ENCODE measurements at places on chromosomes 7 and 10.

DNA sequence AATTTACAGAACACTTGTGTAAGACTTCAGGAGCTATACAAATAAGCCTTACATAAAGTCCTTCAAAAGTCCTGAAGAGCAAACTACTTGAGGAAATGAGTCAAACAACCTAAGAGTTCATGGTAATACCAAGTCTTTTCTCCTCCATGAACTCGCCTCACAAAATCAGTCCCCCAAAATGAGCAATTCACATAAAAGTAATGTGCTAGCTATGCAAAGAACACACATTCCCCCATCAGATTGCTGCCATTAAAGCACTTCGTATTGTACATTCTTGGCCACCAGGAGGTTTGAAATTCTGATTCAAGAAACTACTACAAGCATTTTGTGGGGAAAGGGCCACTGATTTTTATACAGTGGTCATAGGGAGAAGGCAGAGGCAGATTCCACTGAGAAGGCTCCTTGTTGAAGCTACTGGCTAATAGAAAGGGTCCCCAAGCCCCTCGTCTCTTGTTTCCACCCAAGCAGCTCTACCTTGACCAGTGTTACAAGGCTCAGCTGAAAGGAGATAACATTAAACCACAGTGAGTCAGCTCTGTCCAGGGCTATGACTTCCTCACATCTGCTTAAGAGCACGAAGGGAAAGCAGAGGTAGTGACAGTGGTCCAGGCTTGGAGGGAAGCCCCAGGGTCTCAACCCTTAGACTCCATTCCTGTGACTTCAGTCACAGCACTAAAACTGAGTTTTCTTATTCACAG, 115.2 kb upstream of the CDK1 start:
- no peaks in the 10 kb centered on the region for H3K36me3 ChIP-seq
- H3K4me1 ChIP-seq = no peaks in the 10 kb centered on the region
- no peak overlapping the region for H3K4me3 ChIP-seq
- H3K27me3 ChIP-seq = no peaks in the 10 kb centered on the region
- no peak for DNase-seq
- H3K27ac ChIP-seq = no peak overlapping the region

DNA sequence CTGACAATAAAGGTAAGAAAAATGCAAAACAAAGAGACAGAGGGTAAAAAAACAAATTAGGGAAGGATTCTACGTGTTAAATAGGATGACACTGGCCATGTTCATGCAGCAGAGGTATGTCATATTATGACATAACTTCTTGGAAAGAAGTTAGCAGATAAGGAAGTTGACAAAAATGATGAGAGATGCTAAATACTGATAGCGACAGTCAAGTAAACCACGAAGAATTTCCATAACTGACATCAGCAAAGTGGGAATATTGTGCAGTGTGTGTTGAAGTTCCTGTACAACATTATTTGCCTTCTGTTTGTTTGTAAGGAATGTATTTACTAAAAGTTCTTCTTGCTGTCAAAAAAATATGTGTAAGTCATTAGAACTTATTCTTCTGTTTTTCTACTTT, 29.5 kb downstream of the MDH2 start:
- no peaks in the 10 kb centered on the region for H3K27me3 ChIP-seq
- no peaks in the 10 kb centered on the region for H3K4me1 ChIP-seq
- no peak overlapping the region for H3K27ac ChIP-seq
- no peak for DNase-seq
- H3K36me3 ChIP-seq = no peaks in the 10 kb centered on the region
- H3K4me3 ChIP-seq = no peak overlapping the region

DNA sequence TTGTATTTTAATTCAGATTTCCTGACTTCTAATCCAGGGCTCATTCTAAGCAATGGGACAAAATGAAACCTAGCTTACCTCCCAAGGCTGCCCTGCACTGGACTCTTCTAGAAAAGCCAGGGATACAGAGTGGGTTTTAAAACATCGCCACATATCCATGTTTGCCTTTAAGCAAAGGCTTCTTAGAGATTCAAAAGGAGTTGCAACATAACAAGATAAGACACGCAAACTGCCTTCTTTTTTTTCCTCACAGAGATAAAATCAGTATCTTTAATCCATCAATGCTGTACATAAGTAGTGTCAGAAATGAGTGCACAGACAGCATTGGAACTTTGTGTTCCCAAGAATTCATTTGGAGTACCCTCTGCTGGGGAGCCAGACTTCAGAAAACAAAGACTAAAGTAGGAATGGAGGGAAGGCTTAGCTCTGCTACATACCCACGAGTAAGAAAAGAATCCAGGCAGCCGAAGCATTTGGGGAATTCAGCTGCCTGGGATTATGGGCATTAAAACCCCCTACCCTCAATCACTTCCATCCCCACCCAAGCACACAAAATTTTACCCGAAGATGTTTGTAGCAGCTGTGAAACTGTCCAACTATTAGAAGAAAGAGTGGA, 427.8 kb downstream of the ARL4A start:
- DNase-seq = no peak
- no peaks in the 10 kb centered on the region for H3K27me3 ChIP-seq
- no peaks in the 10 kb centered on the region for H3K36me3 ChIP-seq
- peak overlapping the region; percentile 13 for H3K4me3 ChIP-seq
- H3K27ac ChIP-seq = peak overlapping the region; percentile 14

- no peaks in the 10 kb centered on the region for H3K36me3 ChIP-seq
- no peak overlapping the region for H3K27ac ChIP-seq
- no peak for DNase-seq
- no peak overlapping the region for H3K4me3 ChIP-seq
These were observed 33.1 kb upstream of the R3HCC1L start for GRCh38 chr10:98101366-98101765.

DNA sequence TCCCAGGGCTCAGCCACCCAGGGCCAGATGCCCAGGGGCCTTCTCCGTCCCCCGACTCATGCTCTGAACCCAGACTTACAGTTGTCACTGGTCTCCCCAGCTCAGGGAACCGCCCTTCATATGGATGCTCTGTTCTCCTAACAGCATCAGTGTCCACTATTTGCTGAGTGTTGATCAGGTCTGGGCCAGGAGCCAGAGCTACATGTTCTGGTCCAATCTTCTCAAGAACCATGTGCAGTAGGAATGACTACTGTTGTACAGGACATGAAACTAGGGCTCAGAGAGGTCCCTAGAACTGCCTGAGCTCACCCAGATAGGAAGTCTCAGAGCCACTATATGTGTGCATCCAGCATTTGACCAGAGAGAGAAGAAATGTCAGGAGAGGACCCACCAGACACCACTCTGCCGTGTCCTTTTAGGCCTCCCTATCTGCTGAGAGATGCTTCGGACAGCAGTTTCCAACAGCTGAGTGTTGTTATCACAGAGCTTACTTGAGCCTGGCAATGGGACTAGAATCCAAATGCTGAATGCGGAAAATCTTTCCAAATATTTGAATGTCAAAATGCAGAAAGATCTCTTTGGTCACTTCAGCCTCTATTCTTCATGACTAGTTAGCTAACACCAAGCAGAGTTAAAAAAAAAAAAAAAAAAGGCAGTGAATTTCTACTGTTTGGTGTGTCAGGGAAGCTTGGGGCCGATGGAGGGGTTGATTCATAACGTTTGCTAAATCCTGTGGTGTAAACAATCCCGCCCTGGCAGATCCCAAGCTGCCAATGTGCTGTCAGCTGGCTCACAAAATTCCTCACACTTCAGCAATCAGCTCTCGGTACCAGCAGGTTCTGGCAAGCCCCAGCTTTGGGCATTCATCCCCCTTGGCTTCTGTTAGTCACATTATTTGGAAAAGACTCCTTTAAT, 246.1 kb downstream of the TNS3 start:
- H3K4me3 ChIP-seq = no peak overlapping the region
- peak; percentile 39 for DNase-seq
- no peaks in the 10 kb centered on the region for H3K36me3 ChIP-seq
- H3K4me1 ChIP-seq = no peaks in the 10 kb centered on the region
- no peaks in the 10 kb centered on the region for H3K27me3 ChIP-seq

DNA sequence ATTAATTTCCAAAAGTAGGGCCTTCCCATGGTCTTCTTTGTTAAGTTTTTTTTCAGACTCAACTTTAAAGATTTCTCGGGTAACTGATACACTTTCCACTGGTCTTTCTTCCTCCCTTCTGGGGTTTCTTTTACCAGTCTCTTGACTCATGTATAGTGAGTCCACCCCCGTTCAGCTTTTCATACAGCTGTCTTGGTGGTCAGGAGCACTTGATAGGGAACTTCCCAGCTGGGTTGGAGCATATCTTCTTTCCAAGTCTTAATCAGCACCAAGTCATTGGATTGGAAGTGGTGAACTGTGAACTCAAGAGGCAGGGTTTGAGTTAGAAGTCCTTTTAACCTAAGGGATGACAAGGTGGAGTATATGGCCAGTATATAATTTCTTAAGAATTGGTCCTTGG, 29.2 kb upstream of the ELOVL3 start:
- H3K27ac ChIP-seq = no peak overlapping the region
- no peak overlapping the region for H3K4me3 ChIP-seq
- no peaks in the 10 kb centered on the region for H3K27me3 ChIP-seq
- no peak for DNase-seq
- H3K4me1 ChIP-seq = no peaks in the 10 kb centered on the region
- no peaks in the 10 kb centered on the region for H3K36me3 ChIP-seq

DNA sequence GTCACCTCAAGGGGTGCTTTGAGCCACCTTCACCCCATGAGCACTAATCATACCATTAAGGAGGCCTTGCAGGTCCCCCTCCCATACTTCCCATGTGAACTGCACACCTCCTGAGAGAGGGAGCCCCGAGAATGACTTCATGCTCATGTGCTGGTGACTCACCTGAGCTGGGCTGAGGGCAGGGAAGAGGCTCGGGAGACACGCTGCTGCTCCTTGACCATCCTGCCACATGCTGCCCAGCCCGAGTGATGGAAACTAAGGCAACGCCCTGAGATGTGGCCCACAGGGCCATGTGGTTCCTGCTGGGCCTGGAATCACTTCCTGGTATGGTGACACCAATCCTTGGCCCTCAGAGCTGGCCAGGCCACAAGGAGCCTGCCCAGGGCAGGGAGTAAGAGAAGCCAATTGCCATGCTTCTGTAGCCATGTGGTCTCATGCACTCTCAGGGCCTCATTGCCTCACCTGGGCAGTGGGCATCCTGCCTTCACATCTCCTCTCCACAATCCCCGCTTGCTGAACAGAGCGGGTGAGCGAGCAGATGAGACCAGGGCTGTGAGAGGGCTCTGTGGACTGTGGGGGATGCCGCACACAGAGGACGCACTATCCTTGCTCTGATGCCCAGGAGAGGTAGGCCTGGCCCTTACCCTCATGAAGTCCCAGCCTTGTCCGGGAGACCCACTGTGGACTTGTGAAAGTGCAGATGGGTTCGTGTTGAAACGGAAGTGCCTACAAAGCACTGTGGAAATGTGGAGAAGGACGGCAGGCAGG, 18.3 kb upstream of the PPIF start:
- H3K4me3 ChIP-seq = no peak overlapping the region
- H3K27ac ChIP-seq = no peak overlapping the region
- H3K4me1 ChIP-seq = no peaks in the 10 kb centered on the region
- no peaks in the 10 kb centered on the region for H3K27me3 ChIP-seq
- no peak for DNase-seq

DNA sequence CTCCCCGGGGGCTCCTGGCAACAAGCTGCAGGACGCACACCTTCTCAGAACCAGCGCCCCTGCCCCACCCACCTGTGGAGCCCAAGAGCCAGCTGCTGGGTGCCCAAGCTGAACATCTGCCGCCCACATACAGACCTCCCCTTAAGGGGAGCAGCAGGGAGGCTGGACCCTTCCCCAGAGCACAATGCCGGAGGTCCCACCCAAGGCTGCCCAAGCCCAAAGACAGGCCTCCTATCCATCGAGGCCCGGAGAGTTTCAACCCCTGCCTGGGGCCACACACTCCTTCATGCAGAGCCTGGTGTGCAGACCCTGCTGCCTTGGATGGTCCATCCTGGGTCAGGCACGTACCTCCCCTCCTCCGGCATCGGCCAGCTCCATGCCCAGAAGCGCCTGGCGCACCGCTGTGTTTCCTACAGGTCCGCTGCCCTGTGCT, 48.7 kb downstream of the VIPR2 start:
- DNase-seq = peak; percentile 30
- H3K27me3 ChIP-seq = no peaks in the 10 kb centered on the region
- no peak overlapping the region for H3K27ac ChIP-seq

- H3K36me3 ChIP-seq = no peaks in the 10 kb centered on the region
- peak overlapping the region; percentile 46 for H3K27ac ChIP-seq
- H3K4me3 ChIP-seq = no peak overlapping the region
- DNase-seq = no peak
- no peaks in the 10 kb centered on the region for H3K4me1 ChIP-seq
These were observed 47.7 kb upstream of the TRIL start for GRCh38 chr7:29005829-29006228.

- no peak overlapping the region for H3K27ac ChIP-seq
- H3K4me3 ChIP-seq = no peak overlapping the region
- H3K36me3 ChIP-seq = no peaks in the 10 kb centered on the region
- no peak for DNase-seq
These were observed 59.5 kb downstream of the KCND2 start for GRCh38 chr7:120332433-120332832.

- peaks cover 19% of the 10 kb centered on the region for H3K4me1 ChIP-seq
- H3K4me3 ChIP-seq = no peak overlapping the region
- peak overlapping the region; percentile 95 for H3K27ac ChIP-seq
- peak; percentile 48 for DNase-seq
These were observed 30.3 kb downstream of the CALML3 start for GRCh38 chr10:5555021-5555510.

DNA sequence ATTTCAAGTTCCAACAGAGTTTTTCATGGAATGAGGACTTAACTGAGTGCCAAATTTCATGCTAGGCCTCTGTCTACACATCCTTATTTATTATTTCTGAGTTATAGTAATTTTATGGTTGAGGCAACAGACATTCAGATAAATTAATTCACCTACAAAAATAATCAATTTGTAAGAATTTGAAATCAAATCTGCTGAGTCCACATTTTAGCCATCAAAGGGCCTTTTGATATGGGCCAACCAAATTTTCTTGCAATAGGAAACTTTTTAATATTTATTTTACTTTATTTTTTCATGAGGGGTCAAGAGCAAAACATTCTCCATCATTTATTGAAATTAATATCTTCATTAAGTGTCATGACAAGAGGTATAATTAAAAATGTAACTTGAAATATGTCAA, 875.5 kb downstream of the NRG3 start:
- no peaks in the 10 kb centered on the region for H3K27me3 ChIP-seq
- H3K36me3 ChIP-seq = no peaks in the 10 kb centered on the region
- no peak overlapping the region for H3K4me3 ChIP-seq
- DNase-seq = no peak
- no peaks in the 10 kb centered on the region for H3K4me1 ChIP-seq
- no peak overlapping the region for H3K27ac ChIP-seq

- H3K27ac ChIP-seq = peak overlapping the region; percentile 24
- H3K4me3 ChIP-seq = no peak overlapping the region
- DNase-seq = no peak
- no peaks in the 10 kb centered on the region for H3K36me3 ChIP-seq
- H3K4me1 ChIP-seq = peaks cover 5% of the 10 kb centered on the region
- H3K27me3 ChIP-seq = no peaks in the 10 kb centered on the region
These were observed 4.6 kb downstream of the LANCL2 start for GRCh38 chr7:55369427-55370400.

- H3K36me3 ChIP-seq = no peaks in the 10 kb centered on the region
- no peaks in the 10 kb centered on the region for H3K27me3 ChIP-seq
- no peak overlapping the region for H3K27ac ChIP-seq
- H3K4me3 ChIP-seq = no peak overlapping the region
- peak; percentile 61 for DNase-seq
- no peaks in the 10 kb centered on the region for H3K4me1 ChIP-seq
These were observed 43.2 kb downstream of the GPAM start for GRCh38 chr10:112140110-112140970.

GRCh38 chr10:86969421-86970041, 1.2 kb downstream of the ADIRF start:
- H3K36me3 ChIP-seq = no peaks in the 10 kb centered on the region
- H3K27ac ChIP-seq = peak overlapping the region; percentile 100
- peaks cover 22% of the 10 kb centered on the region for H3K4me1 ChIP-seq
- peak overlapping the region; percentile 70 for H3K4me3 ChIP-seq
- no peak for DNase-seq

Measured in breast epithelium (tissue), 4 donors.